ENCODE measurements at places on chromosomes 7 and 10.
A peak's percentile ranks its signal among the peaks of the same experiment; 100 is the strongest.

DNA sequence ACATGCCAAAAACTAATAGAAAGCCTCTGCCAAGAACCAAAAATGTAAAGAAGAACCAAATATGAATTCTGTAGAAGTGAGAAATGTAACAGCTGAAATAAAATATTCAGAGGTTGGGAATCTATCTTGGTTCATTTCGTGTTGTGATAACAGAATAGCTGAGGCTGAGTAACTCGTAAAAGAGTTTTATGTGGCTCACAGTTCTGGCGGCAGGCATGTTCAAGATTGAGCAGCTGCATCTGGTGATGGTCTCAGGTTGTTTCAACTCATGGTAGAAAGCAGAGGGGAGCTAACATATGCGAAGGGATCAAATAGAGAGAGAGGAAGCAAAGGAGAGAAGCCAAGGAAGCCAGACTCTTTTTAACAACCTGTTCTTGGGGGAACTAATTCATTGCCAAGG, 717.2 kb downstream of the TNS3 start:
- DNase-seq: no peak

GRCh38 chr10:71714031-71714410, 5.6 kb downstream of the C10orf105 start:
- DNase-seq: no peak

DNA sequence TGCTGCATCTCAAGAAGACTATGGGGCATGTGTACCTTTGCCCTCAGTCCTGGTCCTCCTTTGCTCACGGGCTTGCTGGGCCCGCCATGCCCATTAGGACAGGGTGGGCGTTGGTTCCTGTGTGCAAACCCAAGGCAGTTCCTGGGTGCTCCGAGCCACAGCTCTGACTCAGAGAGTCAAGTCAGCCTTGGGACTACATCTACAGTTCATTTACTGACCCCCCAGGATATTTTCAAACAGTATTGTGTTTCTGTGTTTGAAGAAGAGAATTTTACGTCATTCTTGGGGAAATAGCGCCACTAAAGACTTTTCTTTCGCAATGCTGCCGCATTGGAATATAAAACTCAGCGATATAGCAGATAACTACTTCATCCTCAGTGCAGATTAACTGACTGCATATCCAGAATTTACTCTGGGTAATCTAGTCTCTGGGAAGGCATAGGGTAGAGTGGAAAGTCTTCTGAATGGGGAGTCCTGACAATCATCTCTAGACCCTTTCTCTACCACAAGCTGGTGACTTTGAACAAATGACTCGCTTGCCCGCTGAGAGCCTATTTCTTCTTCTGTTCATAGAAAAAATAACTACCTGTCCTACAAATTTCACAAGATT, 638.9 kb upstream of the FZD8 start:
- DNase-seq: no peak

- no peak for DNase-seq
Observed at GRCh38 chr10:96747734-96748550, 27.6 kb upstream of the PIK3AP1 start.

DNA sequence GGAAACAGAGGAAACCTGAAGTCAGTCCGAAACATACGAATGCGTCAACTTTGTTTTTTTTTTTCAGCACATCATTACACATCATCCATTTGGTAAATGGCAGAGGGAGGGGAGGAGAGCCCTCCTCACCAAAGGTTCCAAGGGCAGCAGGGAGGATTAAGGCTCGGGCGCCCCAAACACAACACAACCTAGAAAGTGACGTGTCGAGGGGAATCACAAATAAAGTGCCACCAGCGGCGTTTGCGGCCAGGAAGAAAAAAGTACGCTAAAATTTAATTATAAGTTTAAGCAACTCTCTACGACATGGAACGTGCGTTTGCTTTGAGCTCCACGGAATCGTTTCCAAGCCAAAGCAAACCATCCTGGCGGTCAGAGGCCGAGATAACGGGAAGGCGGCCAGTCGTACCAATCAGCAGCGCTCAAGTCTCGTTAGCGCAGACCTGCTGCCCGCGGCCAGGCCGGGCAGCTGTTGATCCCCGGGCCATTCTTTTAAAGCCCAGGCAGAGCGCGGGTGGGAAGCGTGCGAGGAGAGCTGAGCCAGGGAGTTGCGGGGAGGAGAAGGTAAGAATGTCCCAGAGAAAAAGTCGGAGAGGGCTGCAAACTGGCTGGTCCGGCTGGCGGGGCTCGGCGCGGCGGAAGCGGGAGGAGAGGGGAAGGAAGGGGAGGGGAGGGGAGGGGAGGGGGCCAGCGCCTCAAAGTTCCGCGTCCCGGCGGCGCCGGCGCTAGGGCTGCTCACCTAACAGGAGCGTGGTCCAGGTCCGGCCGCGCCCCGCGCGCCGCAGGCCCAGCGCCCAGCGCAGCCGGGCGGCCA, 719 bp downstream of the DPY19L1 start:
- DNase-seq: peak; percentile 37

DNA sequence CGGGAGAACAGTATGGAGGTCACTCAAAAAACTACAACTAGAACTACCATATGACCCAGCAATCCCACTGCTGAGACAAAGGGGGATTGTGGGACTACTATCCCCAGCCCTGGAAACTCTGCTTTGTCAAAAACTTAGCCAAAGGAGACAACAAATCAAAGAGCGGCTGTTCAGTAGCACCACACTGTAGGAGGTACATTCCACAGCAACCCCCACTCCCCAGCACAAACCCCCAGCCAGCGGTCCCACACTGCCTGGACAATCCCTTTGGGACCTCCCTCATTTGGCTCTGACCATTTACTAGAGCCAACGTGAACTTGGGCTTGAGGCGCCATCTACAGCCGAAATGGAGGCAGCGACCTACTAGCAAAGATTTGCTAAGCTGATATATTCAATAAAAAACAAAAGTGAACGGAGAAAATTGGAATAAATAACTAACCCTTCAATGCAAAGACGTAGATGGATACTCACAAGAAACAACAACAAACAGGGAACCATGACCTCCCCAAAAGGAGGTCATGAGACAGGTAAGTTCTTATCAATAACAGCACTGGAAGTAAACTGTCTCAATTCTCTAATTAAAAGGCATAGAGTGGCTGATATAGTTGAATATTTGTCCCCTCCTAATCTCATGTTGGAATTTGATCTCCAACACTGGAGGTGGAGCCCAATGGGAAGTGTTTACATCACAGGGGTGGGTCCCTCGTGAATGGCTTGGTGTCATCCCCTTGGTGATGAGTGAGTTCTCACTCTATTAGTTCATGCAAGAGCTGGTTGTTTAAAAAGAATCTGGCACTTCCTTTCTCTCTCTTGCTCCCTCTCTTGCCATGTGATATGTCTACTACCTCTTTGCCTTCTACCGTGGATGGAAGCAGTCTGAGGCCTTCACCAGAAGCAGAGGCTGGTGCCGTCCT, 119.0 kb upstream of the KCNMA1 start:
- DNase-seq: peak; percentile 4

GRCh38 chr7:111985798-111986197, 220.4 kb downstream of the DOCK4 start:
- no peak for DNase-seq

DNA sequence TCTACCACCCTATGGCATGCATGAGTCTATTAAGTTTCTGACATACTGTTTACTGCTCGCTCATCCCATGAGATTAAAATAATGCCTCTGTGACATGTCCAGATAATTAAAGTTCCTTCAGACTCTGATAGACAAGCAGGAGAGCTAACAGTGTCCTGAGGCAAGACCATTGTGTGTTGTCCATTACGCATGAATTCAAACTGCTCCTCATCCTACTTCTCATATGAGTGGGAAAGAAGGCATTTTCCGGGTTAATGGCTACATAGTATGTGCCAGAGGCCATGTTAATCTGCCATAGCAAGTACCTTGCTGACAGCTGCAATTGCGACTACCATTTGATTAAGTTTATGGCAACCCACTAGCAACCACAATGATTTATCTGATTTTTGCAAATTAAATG, 113.3 kb downstream of the GNAI1 start:
- DNase-seq: no peak

DNA sequence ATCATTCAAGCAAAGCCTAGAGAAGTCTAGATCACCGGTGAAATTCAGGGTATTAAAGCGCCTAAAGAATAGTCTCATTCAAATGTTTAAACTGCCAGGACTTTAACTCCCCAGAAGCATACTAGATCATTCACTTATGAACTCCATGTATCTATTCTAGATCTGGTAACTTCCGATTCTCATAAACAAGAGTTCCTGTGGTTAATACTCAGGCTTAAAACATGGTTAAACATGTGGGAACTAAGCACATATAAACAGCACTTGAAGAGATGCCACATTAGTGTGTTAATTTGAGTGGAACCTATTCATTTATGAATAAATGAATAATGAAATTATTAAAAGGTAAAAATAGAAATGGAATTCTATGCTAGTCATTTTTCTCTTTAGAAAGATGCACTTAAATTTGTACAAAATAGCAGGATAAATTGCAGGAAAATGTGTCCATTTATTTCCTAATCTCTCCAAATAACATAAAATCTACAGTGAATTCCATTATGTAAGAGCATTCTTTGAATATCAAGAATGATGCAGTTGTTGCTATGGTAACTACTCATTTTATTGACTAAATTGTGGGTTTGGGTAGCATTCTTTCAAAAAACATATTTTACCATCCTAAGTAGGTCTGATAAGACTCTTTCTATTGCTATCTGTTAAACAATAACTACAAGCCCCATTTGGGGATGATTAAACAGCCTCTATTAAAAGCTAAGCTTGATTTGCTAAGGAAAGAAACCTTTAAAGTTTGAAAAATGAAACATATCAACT, 147.6 kb upstream of the TMEM168 start:
- DNase-seq: no peak

DNA sequence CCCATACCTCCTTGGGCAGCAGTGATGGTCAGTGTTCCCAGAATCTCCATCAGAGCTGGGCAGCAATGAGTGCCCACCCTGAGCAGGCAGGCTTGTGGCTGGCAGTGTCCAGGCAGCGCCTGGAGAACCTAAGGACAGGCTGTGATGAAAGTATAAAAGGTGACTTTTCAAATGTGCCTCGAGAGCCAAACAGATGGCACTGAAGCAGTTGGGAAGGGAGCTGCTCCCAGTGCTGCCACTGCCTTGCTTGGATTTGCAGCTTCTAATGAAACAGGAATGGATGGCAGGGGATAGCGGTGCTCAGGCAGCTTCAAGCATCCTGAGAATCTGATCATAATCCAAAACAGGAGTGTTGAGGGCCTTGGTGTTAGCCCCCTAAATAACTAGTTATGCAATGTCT, 179.8 kb upstream of the AOAH start:
- DNase-seq: no peak

DNA sequence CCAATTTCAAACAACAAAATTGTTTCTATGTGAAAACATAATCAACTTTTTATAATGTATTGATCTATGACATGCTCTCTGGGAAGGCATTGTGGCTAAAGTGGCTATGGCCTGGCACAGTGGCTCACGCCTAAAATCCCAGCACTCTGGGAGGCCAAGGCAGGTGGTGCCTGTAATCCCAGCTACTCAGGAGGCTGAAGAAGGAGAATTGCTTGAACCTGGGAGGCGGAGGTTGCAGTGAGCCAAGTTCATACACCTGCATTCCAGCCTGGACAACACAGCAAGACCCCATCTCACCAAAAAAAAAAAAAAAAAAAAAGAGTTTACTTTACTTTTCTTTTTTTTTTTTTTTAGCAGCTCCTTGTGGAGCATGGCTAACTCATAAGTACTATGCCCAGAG, 38.9 kb upstream of the CPN1 start:
- no peak for DNase-seq

DNA sequence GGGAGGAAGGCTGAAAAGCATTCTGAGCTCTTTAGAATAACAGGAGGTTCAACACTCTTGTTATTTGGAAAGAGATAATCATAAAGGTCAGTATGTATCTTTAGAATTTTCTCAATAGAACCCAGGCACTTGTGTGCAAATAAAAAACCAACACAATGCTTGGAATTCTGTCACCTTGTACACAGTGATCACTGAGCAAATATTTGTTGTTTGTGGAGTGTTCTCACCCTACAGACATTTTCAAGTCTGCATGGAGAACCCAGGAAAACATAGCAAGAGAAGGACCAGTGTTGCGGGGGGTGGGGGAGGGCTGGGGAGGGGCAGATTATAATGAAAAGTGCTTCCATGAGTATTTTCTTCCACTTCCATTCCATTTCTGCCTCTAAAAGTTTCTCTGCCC, 87.4 kb downstream of the FAM107B start:
- DNase-seq: no peak

- DNase-seq: no peak
Observed at GRCh38 chr7:158863611-158864506, 7.5 kb downstream of the DYNC2I1 start.

DNA sequence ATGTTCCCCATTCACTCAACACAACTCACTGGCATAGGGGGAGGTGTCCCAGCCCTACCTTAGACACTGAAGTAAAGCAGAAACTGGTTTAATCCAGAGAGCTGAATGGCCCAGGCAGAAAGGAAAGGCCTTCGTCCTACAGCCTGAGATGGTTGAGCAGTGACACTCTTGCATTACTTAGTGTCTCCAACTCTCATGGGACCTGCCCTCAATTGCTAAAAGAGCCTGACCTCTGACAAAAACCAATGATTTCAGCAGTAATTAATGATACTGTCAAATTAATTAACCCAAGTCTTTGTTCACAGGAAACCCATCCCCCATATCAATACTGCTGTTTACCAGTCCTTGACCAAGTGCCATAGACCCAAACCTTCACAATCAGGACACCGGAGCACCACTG, 48.6 kb downstream of the ICA1 start:
- no peak for DNase-seq

DNA sequence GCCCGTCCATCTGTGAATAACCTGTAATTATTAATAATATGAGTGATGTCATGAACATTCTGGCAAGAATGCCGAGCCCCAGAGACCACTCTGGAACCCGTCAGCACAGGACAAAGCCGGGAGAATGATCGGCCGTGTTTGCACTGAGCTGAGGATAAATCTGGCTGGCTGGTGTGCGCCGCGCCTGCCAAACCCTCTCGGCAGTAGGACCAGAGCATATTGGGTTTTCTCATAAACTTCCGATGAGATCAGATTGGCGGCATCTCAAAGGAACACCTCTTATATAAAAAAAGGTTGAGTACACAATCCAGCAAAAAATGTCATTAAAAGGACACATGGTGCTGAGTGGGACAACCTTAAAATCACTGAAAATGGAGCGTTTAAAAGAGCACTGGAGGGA, 296.0 kb upstream of the MKI67 start:
- DNase-seq: no peak
